ENCODE measurements at places on chromosomes 2 and 18. TPM values are rescaled to one million over a fixed set of nuclear protein-coding genes. Genes with fewer than 3 reads are reported as not detected.

- no peak for DNase-seq
Measured at GRCh38 chr2:102662833-102663232, 43.5 kb downstream of the SLC9A2 start.

GRCh38 chr2:186523791-186524190, 37.7 kb downstream of the ZC3H15 start:
- DNase-seq, result no peak

GRCh38 chr2:239137165-239137897, 263.5 kb downstream of the HDAC4 start:
- DNase-seq, result no peak

GRCh38 chr2:235085476-235085875, 133.7 kb downstream of the SH3BP4 start:
- no peak for DNase-seq

DNA sequence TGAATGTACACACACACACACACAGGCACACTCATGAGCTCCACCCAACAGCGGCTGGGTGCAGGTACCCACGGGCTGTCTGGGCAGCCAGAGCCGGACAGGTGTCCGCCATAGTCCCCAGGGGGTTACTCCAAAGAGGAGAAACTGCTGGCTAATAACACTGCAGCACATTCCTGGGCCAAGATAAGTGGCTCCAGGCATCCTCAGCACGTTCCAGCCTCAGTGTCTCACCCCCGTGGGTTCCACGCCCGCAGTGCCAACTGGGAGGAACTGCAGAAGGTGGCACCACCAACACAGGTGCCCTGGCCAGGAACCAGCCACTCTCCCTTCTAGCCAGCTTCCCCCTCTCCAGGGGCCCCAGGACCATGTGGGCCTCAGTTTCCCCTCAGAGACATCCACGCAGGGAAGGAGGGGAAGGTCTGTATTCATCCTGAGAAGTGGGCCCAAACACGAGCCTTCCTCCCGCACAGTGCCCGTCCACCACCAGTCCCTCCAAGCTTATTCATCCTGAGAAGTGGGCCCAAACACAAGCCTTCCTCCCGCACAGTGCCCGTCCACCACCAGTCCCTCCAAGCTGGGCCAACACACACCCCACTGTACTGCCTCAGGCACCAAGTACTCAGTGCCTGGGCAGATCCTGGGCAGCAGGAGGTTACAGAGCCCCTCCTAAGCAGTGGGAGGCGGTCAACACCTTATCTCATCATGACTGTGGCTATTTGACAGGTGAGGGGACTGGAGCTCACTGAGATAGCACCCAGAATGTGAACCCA, 47.6 kb downstream of the TNS1 start:
- no peak for DNase-seq

- DNase-seq, result no peak
Measured at GRCh38 chr18:48095726-48096125, 165.3 kb upstream of the SMAD2 start.

- DNase-seq, result no peak
Measured at GRCh38 chr2:227534714-227535113, 62.8 kb downstream of the AGFG1 start.

- peak; percentile 71 for DNase-seq
Measured at GRCh38 chr2:46008091-46008870, 288.9 kb upstream of the EPAS1 start.

GRCh38 chr2:2872713-2873449, 504.7 kb downstream of the EIPR1 start:
- DNase-seq, result no peak

GRCh38 chr2:132788310-132788838, 118.4 kb upstream of the LYPD1 start:
- DNase-seq, result no peak

- no peak for DNase-seq
Measured at GRCh38 chr2:221911890-221912289, 339.8 kb upstream of the EPHA4 start.

GRCh38 chr2:78701546-78701945, 324.0 kb upstream of the REG3G start:
- DNase-seq, result no peak

DNA sequence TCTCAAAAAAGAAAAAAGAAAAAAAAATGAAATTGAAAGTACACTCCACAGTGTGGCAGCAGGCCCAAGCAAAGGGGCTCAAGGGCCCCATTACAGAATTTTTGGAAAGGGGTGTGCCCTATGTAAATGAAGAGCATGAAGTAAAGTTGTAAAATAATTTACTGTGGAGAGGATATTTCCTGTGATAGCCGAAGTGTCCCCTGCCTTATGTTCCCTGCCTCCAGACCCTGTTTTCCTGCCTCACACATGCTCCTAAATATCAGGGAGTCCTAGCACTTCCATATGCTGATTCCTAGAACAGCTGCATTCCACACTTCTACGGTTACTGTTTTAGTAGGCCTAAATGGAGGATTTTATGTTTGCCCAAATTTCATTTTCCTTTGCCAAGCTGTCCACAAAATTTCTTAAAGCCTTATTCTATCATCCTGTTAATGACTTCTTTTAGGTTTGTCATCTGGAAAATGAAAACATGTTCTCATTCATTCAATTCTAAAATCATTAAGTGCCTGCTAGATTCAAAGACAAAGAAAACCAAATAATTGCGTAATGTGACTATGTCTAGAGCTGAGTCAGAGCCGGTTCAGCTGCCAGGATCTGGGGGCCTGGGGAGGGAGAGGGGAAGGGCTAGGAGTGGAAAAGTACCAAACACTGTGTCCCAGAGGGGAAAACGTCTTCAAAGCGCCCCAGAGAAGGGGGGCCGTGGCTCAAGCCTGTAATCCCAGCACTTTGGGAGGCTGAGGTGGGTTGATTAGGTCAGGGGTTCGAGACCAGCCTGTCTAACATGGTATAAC, 25.9 kb upstream of the IMPA2 start:
- DNase-seq, result peak; percentile 88

- DNase-seq, result no peak
Measured at GRCh38 chr2:72917877-72918553, 696 bp downstream of the EMX1 start.

GRCh38 chr18:75246721-75247610, 36.4 kb downstream of the TSHZ1 start:
- DNase-seq, result no peak

DNA sequence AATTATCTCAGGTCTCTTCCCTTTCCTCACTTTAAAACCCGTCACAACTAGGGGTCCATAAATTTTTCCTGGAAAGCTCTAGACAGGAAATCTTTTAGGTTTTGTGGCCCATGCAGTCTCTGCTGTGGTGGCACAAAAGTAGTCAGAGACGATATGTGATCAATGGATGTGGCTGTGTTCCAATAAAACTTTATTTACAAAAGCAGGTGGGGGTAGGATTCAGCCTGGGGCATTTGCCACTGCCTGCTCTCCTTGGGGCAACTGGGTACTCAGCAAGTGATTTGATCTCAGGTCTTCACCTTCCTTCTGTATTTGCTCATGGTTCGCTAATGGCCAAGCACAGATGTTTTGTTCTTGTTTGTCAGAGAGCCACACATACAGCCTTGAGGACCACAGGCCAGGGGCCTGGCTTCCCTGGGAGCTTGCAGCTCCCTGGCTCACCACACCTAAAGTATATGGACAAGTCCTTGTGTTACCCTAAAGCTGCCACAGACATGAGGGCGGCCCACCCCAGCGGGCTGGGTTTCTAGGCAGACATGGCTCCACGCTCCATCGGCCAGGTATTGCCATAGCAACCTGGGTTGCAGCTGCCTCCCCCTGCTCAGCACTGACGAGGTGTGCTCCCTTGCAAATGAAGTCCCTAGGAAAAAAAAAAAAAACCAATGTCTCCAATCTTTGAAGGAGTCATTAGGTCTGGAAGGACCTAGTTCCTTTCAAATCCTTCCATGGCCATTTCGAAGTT, 89.7 kb upstream of the YWHAQ start:
- no peak for DNase-seq

DNA sequence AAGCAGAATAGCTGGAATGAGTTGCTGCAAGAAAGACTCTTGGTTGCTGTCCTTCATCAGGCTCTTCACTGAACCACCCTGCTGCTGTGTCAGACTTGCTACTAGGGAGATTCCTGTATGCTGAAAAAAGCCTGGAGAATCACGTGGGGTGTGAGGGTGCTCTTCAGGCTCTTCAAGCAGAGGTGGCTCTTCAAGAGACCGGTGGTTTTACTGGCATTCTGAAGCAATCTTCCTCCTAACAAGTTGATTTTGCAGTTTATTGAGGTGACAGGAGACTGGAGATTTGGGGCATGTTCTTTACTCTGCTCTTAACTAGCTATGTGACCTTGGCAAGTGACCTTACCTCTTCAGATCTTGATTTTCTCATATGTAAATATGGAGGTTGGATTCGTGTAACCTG, 14.1 kb downstream of the TMEM178A start:
- DNase-seq, result no peak

GRCh38 chr2:214126135-214126534, 284.7 kb upstream of the VWC2L start:
- DNase-seq, result peak; percentile 89

- DNase-seq, result peak; percentile 65
Measured at GRCh38 chr2:85680707-85681371, 12.8 kb upstream of the SFTPB start.

DNA sequence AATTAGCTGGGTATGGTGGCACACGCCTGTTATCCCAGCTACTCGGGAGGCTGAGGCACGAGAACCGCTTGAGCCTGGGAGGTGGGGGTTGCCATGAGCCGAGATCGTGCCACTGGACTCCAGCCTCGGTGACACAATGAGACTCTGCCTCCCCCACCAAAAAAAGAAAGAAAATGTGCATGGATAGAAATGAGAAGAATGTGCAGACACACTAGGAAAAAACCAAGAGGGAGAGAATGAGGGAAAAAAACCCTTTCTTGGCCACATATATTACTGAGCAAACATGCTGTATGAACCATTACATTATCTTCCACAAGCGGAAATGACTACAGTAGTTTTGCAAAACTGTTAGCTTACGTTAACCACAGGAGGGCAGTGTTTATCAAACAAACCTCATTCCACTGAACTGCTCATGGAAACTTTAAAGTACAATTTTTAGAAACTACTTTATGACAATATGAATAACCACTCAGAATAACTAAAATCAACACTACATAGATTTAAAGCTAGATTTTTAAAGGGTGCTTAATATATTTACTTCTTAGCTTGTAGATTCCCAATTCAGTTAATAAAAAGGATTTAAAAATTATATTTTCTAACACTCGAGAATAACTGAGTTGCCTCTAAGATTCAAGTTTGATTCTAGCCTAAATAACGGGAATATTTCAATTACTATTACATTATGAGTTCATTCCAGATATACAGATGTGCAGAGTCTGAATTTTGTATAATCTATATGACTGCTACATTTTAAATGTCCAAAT, 26.4 kb downstream of the ASXL2 start:
- DNase-seq, result peak; percentile 89

GRCh38 chr18:45441110-45441847, 174.0 kb upstream of the SLC14A2 start:
- peak; percentile 45 for DNase-seq

GRCh38 chr2:42999391-42999841, 207.0 kb upstream of the HAAO start:
- no peak for DNase-seq

GRCh38 chr2:37886745-37887144, 38.3 kb upstream of the RMDN2 start:
- peak; percentile 39 for DNase-seq

- no peak for DNase-seq
Measured at GRCh38 chr2:36584148-36584794, 13.7 kb downstream of the FEZ2 start.

Gene CABYR
- total RNA-seq, result 1.0 TPM

Gene TXNDC2
- not detected for total RNA-seq

Gene SH3RF3
- total RNA-seq, result 4.1 TPM

Gene CCDC148
- 0.39 TPM for total RNA-seq

Gene MAL
- total RNA-seq, result not detected

Gene MAP3K19
- not detected for total RNA-seq

Gene GALR1
- total RNA-seq, result not detected

Gene GKN1
- not detected for total RNA-seq

Gene L3MBTL4
- total RNA-seq, result 0.43 TPM

Gene ABCG8
- total RNA-seq, result not detected

Gene LYPD6B
- total RNA-seq, result 5.4 TPM

Gene AOX1
- total RNA-seq, result 30.8 TPM

Gene PLGLB2
- 0.26 TPM for total RNA-seq

Gene DPP4
- total RNA-seq, result not detected

Gene RBBP8
- 43.4 TPM for total RNA-seq

Gene AFF3
- 6.8 TPM for total RNA-seq

Measured in HT1080 (cell line).